ENCODE measurements at places on chromosomes 1 and 21.

- no peak for DNase-seq
These were observed 79.2 kb upstream of the CDC42BPA start for GRCh38 chr1:227397354-227397978.

DNA sequence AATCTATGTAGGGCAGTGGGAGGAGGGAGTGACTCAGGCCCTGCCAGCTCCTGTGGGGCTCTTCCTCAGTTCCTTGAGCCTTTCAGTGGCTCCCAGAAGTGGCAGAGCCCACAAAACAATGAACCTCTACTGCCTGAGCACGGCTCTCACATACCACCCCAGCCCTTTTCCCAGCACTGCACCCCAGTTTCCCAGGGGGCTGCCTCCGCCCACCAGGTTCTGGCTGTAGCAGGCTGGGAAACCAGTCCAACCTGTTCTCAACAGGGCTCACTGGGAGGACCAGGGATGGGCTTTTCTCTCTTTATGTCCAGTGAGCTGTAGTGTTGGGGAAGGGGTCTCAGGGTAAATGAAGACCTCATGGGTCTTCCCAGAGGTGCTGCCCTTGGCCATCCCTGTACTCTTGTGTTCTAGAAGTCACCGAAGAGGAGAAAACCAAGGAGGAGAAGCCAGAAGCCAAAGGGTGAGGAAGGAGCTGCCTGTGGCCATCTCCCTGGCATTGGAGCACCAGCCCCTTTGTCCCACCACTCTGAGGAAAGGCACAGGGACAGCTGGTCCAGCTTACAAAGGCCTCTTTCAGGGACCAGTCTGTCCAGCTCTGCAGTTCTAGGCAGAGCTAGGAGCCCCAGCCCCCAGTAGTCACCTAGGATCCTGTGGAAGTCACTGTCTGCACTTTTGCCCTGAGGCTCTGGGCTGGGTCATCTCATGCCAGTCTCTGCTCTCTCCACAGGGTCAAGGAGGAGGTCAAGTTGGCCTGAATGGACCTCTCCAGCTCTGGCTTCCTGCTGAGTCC lies 3.5 kb downstream of the MARCKSL1 start:
- no peak for DNase-seq

DNA sequence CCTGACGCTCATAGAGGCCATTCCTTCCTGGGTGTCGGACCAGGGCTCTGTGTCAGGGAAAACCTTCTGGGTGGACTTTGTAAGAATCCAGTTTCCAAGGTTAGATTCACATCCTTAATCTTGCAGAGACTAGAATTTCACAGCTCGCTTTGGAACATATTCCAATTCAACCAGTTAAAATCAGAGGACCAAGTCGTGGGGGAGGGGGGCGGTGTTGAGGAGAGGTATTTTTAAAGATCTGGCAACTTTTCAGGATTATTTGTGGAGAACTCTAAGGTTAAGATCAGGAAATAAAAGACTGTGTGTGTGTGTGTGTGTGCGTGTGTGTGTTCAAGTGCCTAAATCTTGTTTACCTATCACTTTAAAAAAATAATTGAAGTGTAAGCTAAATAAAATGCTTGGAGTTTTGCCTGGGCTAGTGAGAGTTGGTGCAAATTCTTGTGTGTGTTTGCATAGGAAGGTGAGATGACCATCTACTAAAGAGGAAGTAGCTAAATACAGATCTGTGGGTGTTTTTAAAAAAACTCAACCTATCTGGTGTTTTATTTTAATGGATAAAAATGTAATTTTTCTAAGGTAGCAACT lies 21.8 kb downstream of the TENT5C start:
- DNase-seq: no peak

GRCh38 chr1:3630914-3631313 lies 6.1 kb downstream of the TPRG1L start:
- no peak for DNase-seq

- no peak for DNase-seq
These were observed 73.6 kb downstream of the TBX15 start for GRCh38 chr1:118914379-118915161.

GRCh38 chr21:28769683-28770082 lies 223.0 kb downstream of the LTN1 start:
- DNase-seq: no peak

DNA sequence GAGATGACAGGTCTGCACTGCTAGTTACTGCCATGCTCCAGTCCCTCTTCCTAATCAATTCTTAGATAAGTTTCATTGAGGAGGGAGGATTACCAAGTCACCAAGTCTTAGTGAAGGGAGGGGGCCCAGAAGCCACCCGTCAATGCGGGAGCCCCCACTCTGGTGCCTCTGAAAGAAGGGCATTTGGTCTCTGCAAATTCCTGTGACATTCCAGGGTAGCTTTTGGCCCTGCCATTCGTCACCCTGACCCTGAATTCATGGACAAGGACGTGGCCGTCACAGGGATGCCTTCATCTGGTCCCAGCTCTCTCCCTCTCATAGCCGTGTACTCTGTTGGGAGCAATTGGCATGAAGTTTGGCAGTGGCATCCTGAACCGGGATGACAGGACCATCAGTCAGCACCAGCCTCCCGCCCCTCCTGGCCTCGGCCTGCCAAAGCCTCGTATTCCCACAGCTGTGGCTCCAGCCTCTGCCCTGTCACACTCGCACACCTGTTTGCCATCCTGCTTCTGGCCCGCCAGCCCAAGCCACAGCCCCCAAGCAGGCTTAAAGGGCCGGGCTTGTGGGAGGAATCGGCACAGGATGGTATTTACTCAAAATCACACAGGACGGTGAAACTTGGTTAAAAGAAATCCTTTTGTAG lies 150.7 kb downstream of the CLIC6 start:
- no peak for DNase-seq

Measured in small intestine (tissue), 16 donors.